Keratinocyte (primary cell): ENCODE measurements at places on chromosomes 5 and 9. TPM values are rescaled to one million over a fixed set of nuclear protein-coding genes. Genes with fewer than 3 reads are reported as not detected.

FAM221B gene
- polyA plus RNA-seq = not detected in 3 replicates

ADAMTSL1 gene
- 0.35 to 2.2 TPM (median 1.1 TPM) in 3 replicates for polyA plus RNA-seq

JAKMIP2 gene
- not detected in 3 replicates for polyA plus RNA-seq

SLCO6A1 gene
- polyA plus RNA-seq = not detected in 3 replicates

BTF3 gene
- polyA plus RNA-seq = 505 to 857 TPM (median 694 TPM) in 3 replicates

PLPPR1 gene
- polyA plus RNA-seq = 0.03 TPM in 1 of 3 replicates, not detected in the others

GABRA1 gene
- polyA plus RNA-seq = not detected in 3 replicates

DNA sequence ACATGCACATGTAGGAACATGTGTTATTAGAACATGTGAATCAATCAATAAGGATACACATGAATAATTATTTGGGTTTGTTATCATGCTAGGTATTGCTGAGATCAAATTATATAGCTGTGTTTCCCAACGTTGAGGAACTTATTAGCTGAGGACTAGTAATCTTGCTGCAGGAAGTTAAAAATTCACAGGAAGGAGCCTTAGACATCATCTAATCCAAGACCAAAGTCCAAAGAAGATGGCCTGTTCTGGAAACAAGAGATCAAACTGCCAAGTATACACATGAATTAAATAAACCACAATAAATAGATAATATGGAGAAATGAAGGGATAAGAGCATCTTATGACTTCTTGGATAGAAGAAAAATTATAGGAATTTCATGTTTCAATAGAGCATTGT is 19.9 kb downstream of the POU5F2 start:
- H3K4me3 ChIP-seq = no peak overlapping the region
- no peak for DNase-seq
- no peaks in the 10 kb centered on the region for H3K27me3 ChIP-seq
- H3K27ac ChIP-seq = no peak overlapping the region
- H3K36me3 ChIP-seq = no peaks in the 10 kb centered on the region

- H3K36me3 ChIP-seq = no peaks in the 10 kb centered on the region
- H3K27ac ChIP-seq = no peak overlapping the region
- H3K27me3 ChIP-seq = no peaks in the 10 kb centered on the region
These were observed 148.3 kb upstream of the IER5L start for GRCh38 chr9:129326061-129327005.

GRCh38 chr5:2113348-2114131 is 230.8 kb upstream of the IRX4 start:
- no peaks in the 10 kb centered on the region for H3K36me3 ChIP-seq
- DNase-seq = no peak
- no peak overlapping the region for H3K4me3 ChIP-seq
- no peaks in the 10 kb centered on the region for H3K4me1 ChIP-seq

DNA sequence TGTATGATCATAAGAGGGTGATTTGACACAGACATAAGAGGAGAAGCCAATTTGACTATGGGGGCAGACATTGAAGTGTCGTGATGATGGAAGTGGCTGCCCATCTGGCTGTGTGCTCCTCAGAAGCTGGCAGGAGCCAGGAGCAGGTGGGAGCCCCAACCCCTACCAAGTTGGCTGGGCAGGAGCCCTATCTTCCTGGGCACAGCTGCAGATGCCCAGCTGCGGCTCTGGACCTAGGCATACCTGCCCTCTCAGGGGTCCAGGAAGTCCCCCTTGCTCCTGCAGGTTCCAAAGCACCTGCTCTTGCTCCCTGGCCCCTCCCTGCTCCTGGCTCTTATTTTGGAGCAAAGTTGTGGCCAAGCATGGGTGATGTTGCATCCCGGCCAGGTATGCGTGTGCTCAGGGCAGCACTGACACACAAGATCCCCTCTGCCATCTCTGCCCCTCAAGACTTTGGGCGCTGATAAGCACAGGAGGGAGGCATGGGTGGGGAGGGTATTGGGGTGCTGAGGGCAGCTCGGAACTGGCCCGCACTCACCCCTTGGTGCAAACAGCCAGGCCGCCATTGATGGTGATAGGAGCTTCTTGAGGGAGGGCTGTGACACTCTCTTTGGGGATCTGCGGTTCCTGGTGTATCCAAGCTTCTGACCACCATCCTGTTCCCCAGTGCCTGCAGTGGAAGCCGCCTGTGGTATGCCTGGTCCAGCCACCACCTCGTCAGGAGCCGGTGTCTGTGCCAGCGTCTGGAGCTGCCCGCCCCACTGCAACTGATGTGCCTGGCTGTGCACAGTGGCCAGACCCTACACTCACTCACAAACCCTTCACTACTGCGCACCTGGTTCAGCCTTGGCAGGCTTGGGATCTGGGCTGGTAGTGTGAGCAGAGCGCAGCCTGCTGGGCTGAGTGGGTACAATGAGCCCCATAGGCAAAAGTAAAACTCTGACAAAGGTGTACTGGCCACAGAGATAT is 230.9 kb downstream of the CDH9 start:
- no peaks in the 10 kb centered on the region for H3K4me1 ChIP-seq
- H3K36me3 ChIP-seq = no peaks in the 10 kb centered on the region
- H3K4me3 ChIP-seq = no peak overlapping the region
- no peaks in the 10 kb centered on the region for H3K27me3 ChIP-seq
- DNase-seq = no peak

GRCh38 chr9:24518545-24518944 is 27.2 kb downstream of the IZUMO3 start:
- H3K36me3 ChIP-seq = no peaks in the 10 kb centered on the region
- no peak overlapping the region for H3K4me3 ChIP-seq
- no peaks in the 10 kb centered on the region for H3K27me3 ChIP-seq
- no peak for DNase-seq

GRCh38 chr9:130110596-130111021 is 56.9 kb downstream of the GPR107 start:
- DNase-seq = no peak
- no peak overlapping the region for H3K27ac ChIP-seq
- peaks cover 17% of the 10 kb centered on the region for H3K36me3 ChIP-seq
- H3K27me3 ChIP-seq = no peaks in the 10 kb centered on the region
- no peak overlapping the region for H3K4me3 ChIP-seq

DNA sequence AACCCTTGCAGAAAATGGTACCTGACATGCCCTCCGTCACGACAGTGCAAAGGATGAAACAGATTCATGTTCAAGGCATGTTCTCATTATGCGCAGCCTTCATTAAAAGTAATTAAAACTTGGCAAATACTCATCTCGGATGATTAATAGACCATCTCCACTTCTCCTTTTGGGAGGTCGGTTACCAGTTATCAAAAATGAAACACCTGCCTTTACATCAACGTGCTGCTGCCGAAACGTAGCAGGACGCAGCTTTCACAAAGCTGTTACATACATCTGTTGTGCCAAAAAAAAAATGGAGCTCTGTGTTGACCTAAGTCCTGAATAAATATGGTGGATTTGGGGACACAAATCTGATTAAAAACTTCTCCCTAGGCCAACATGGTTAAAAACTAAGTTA is 75.7 kb downstream of the PTCH1 start:
- no peak overlapping the region for H3K4me3 ChIP-seq
- H3K36me3 ChIP-seq = peaks cover 3% of the 10 kb centered on the region
- no peaks in the 10 kb centered on the region for H3K4me1 ChIP-seq
- no peak overlapping the region for H3K27ac ChIP-seq
- no peaks in the 10 kb centered on the region for H3K27me3 ChIP-seq
- no peak for DNase-seq

GRCh38 chr5:142059304-142059940 is 46.6 kb upstream of the GNPDA1 start:
- no peak for DNase-seq
- no peaks in the 10 kb centered on the region for H3K27me3 ChIP-seq
- H3K27ac ChIP-seq = peak overlapping the region; percentile 12
- H3K4me3 ChIP-seq = no peak overlapping the region
